ENCODE measurements at places on chromosomes 6 and 20. TPM values are rescaled to one million over a fixed set of nuclear protein-coding genes. Genes with fewer than 3 reads are reported as not detected.

DNA sequence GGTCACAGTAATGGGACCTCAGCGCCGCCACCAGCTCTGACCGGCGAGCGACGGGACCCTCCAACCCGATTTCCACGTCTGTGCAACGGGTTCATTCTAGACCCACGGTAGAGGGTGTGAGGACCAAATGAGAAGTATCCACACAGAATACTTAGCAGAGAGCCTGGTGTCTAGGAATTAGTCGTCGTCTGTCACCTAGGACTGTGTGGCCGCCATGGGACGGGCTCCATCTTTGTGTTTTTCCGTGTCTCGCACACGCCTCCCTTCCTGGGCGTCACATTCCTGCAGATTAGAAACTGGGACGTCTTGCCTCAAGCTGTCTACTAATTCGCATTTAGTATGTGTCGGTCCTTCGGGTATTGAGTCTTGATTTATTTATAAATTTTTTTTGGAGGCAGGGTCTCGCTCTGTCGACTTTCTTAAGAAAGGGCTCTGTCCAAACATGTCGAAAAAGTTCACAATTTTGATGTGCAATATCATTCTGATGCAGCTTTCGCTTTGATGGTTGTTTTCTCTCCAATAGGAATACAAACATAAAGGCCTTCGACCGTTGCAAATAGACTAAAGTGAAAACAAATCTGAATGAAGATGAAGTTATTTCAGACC is 563 bp downstream of the MGME1 start:
- peak; percentile 59 for DNase-seq

- peak; percentile 78 for DNase-seq
Measured at GRCh38 chr6:41367700-41368099, 32.3 kb downstream of the NCR2 start.

DNA sequence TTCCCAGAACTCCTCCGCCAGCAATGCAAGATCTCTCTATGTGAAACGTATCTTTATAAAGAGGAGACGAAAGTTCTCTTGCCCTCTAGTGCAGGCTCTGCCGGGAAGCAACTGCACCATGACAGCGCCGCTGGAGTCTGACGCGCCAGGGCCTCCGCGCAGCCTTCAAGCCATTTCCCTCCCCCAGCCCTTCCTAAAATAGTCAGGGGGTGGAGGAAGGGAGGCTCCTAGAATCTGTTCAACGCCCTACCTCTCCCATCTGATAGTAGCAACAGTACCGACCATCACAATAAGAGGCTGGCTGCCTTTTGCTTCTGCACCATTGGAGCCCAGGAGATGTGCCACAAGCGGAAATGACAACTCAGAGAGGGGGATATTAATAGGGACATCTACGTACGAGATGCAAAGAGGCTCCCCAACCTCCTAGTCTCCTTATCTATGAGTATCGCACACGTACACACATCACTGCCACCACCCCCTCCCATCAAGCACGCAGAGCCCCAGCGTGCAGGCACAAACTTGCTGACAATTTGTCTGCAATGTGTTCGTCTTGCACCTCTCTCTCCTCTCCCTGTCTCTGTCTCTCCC is 1.0 kb downstream of the SYNE1 start:
- DNase-seq = no peak

GRCh38 chr6:157896932-157897331 is 73.9 kb downstream of the SNX9 start:
- no peak for DNase-seq

GRCh38 chr6:11632231-11632630 is 94.7 kb downstream of the TMEM170B start:
- no peak for DNase-seq

- DNase-seq = no peak
Measured at GRCh38 chr6:87514831-87515230, 42.1 kb downstream of the SLC35A1 start.

- DNase-seq = peak; percentile 20
Measured at GRCh38 chr6:118548136-118548535, at the start of gene PLN. Gene PLN, plus strand, starts transcription at chr6:118548296. Its CDS starts 10,626 bp downstream, at chr6:118558922.

Gene KCNK15
- 0.38 TPM for total RNA-seq

- no peak for DNase-seq
Measured at GRCh38 chr6:142860498-142860897, 84.5 kb downstream of the HIVEP2 start.

GRCh38 chr6:148855744-148856143 is 108.9 kb downstream of the UST start:
- DNase-seq = no peak

DNA sequence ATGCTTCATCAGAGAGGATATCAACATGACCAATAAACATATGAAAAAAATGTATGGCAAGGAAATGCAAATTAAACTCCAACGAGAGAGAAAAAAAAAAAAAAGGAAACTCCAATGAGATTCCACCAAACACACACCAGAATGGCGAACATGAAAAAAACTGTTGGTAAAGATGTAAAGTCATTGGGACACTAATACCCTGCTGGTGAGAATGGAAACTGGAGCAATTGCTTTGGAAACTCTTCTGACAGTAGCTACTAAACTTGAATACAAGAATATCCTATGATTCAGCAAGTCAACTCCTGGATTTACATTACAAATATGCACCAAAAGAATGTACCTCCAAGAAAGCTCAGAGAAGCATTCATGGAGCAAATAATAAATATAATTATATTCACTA is 260.7 kb upstream of the ECI2 start:
- DNase-seq = no peak

DNA sequence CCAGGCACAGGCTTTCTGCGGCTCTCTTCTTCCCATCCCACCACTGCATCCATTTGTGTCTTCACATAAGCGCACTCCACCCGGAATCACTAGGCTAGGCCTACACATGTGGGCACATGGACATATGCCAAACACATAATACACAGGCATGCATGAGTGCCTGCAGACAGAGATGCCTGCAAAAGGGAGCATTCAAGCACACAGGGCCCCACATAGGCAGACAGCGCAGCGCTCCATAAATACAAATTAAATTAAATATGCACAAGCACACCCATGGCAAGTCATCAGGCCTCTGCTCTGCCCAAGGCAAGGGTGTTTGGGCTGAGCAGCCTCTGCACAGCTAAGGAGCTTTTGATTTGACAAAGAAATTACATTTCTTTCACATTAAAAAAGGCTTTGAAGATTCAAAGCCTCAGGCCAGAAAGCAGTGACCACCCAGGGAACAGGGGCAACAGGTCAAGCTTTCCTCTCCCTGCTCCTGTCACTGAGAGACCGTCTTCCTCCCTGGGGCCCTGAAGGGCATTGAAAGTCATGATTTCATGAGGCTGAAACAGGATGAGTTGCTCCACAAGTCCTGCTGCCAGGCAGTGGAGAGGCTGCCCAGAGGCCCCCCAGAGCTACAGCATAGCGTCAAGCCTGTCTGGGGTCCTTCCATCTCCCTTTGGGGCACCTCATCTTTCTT is 134.2 kb upstream of the LRFN2 start:
- DNase-seq = no peak

- DNase-seq = peak; percentile 23
Measured at GRCh38 chr20:15654208-15654649, 919.0 kb downstream of the KIF16B start.

DNA sequence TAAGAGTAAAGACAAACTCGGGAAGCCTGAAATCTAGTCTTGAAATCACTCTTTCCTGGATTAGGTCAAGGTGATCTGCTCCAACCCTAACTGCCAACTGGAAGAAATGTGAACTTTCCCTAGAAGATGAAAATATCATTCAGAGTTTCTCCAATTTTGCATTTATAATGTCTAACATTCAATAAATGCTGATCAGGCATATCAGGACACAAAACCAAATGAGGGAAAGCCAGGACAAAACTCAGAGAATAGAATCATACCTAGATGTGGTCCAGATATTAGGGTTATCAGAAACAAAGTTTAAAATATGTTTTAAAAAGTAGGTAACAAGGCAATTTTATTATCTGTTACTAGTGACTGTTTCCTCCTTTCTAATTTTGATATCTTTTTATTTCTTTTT is 335.5 kb upstream of the MAP3K7 start:
- no peak for DNase-seq

DNA sequence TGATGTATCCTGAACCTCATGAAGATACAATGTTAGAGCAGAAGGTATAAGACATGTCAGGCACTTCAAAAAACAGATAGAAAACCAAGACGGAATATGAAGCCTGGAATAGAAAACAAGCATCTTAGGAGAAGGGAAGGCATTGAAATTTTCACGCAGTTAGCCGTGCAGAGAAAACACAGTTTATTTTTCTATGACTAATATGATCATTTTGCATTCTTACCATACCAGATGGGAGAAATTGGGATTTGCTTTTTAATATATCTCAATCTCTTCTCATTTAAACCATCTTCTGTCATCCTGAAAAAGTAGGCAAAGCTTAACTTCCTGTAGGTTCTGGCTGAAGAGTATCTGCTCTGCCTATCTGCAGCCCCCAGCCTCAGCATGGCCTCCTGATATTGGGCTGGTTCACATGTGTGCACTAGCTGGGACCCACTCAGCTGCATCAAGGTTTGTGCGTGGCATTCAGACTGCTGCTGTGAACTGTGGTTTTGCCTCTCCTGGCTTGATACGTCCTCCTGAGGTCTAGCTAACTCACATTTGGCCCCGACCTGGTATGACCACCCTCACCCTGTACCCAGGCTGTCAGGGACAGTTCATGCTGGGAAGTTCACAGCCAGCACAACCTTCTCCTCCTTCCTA is 392.5 kb upstream of the SASH1 start:
- no peak for DNase-seq

DNA sequence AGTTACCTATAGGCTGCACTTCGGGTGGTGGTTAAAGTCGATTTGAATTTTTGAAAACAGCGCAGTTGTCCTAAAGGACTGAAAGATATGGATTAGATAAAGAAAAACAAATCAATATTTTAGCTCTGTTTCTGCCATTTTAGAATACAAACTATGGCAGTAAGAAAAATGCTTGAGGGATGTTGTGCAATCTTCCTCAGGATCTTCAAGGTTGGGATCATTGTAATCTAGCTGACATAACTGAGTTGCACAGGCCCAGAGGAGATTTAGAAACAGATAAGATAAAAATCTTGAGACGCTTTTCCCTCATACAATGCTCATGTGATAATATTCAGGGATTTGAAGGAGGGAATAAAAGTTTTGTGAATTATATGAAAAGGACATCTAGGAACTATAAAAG is 926 bp downstream of the PEX3 start:
- no peak for DNase-seq

GRCh38 chr6:105178110-105178509 is 1.7 kb downstream of the POPDC3 start:
- DNase-seq = no peak

DNA sequence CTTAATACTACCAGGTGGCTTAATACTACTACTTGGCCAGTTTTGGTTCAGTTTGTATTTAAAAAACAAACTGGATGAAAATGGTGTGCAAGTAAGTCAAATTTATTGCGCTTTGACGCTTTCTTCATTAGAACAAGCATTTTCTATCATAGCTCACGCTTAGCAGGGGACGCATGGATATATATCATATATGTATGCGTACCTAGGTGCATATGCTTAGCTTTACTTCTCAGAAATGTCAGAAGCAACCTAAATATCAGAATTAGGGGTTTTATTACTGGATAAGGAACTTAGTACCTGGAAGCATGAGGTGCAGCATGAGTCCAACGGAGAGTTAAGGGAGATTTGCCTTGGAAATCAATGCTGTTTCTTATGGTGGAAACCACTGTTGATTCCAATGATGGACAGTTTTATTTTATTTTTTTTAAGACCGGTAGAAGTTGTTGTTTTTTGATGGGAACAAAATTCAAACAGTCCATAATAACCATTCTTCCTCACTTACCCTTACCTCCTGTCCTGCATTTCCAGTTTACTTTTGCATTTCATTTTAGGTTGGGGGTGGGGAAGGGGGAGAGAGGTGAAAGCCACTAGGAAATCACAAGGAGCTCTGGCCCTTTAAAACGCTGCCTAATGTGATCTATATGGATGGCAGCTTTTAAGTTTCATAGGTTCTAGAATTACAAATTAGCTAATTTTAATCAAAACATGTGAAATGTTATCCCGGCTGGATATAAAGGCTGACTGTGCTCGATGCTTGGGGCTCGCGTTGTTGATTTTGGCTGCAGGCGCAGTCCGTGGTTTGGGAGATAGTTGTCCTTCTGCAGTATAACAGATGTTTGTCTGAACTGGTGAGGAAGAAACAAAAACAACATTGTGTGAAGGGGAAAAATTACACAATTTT is 2.1 kb downstream of the SOBP start:
- DNase-seq = no peak
